ENCODE measurements at places on chromosomes 5 and 9. TPM values are rescaled to one million over a fixed set of nuclear protein-coding genes. Genes with fewer than 3 reads are reported as not detected.

Gene AQP7
- not detected for total RNA-seq

Gene RLN1
- total RNA-seq: 0.39 TPM

Gene PLEKHG4B
- 44.3 TPM for total RNA-seq

Gene CEP72
- 26.7 TPM for total RNA-seq

Gene GTF3C4
- 43.6 TPM for total RNA-seq

Gene NPM1
- total RNA-seq: 3,122 TPM

Gene PRPF4
- 48.5 TPM for total RNA-seq

Gene CD72
- total RNA-seq: 3.3 TPM

Gene PTGR1
- 43.5 TPM for total RNA-seq

Gene KCNV2
- total RNA-seq: not detected

Gene C1QTNF3
- total RNA-seq: 1.1 TPM

Measured in H9 (cell line).